ENCODE measurements at places on chromosomes 6 and 20. TPM values are rescaled to one million over a fixed set of nuclear protein-coding genes. Genes with fewer than 3 reads are reported as not detected.

DNA sequence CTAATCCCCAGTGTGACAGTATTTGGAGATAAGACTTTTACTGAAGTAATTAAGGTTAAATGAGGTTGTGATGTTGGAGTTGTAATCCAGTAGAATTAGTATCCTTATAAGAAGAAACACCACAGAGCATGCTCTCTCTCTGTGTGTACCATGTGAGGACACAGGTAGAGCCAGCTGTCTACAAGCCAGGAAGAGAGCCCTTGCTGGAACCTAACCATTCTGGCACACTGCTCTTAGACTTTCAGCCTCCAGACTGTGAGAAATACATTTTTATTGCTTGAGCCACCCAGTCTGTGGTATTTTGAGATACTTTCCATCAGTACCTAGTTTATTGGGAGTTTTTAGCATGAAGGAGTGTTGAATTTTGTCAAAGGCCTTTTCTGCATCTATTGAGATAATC lies 110.2 kb downstream of the PHF3 start:
- no peaks in the 10 kb centered on the region for H3K36me3 ChIP-seq
- no peak overlapping the region for H3K27ac ChIP-seq

The BANF2 gene
- not detected for total RNA-seq

DNA sequence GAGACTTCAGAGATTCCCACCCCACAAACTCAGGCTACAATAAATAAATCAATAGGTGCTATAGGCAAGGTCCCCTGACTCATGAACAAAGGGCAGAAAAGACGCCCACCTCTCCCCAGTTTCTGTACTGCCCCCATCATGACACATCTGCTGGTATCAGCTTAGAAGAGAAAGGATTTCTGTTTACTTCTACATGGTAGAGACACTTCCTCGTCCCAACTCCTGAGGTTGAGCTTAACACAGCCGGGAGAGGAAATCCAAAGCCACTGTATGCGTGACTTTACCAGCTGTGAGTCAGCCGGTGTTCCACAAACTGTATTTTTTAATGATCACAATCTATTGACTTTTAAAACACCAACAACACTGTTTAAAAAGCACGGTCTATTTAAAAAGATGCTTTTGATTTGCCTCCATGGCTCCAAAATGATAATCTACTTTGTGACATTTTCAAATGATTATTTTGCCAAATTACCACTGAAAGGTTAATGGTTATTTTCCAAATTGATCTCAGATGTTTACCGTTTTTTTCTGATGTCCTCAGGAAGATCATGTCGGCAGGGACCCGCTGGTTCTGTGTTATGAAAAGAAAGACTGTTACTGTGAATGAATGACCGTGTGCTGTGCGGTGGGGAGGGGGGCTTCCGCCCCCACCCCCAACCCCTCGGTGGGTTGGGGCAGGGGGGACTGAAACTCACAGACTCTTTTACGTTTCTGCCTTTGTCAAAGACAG lies 72.5 kb downstream of the ATP9A start:
- peaks cover 23% of the 10 kb centered on the region for H3K4me1 ChIP-seq
- H3K36me3 ChIP-seq = peaks cover 4% of the 10 kb centered on the region
- DNase-seq = no peak
- peak overlapping the region; percentile 52 for H3K27ac ChIP-seq
- peak overlapping the region; percentile 37 for H3K4me3 ChIP-seq

The SLC35D3 gene
- not detected for total RNA-seq

GRCh38 chr20:24981282-24981681 lies 11.3 kb downstream of the APMAP start:
- peaks cover 76% of the 10 kb centered on the region for H3K36me3 ChIP-seq
- H3K27me3 ChIP-seq = no peaks in the 10 kb centered on the region
- no peak overlapping the region for H3K4me3 ChIP-seq
- DNase-seq = no peak
- peaks cover 66% of the 10 kb centered on the region for H3K4me1 ChIP-seq

DNA sequence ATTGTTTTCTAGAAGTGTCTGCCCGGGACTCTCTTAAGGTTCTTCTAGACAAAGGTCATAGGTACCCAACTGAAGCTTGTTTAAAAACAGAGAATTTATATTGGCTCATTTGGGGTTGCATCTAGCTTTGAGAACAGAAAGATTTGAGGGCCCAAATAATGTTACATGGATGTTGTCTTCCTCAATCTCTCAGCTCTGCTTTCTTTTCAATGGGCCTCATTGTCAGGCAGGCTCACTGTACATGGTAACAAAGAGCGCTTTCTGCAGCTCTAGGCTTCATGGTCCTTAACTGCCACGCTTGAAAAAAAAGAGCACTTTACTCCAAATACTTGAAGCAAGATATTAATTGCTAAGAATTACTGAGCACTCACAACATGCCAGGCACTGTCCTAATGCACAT lies 22.2 kb downstream of the NHLRC1 start:
- no peak overlapping the region for H3K4me3 ChIP-seq
- H3K27ac ChIP-seq = no peak overlapping the region
- peaks cover 5% of the 10 kb centered on the region for H3K4me1 ChIP-seq

GRCh38 chr6:143976806-143977349 lies 31.2 kb downstream of the PLAGL1 start:
- H3K27me3 ChIP-seq = peaks cover 1% of the 10 kb centered on the region
- DNase-seq = no peak
- no peak overlapping the region for H3K27ac ChIP-seq
- H3K4me3 ChIP-seq = no peak overlapping the region
- H3K36me3 ChIP-seq = no peaks in the 10 kb centered on the region

- no peaks in the 10 kb centered on the region for H3K27me3 ChIP-seq
- H3K4me3 ChIP-seq = no peak overlapping the region
- no peak overlapping the region for H3K27ac ChIP-seq
- DNase-seq = no peak
- H3K36me3 ChIP-seq = no peaks in the 10 kb centered on the region
Observed at GRCh38 chr6:5464099-5464885, 203.0 kb downstream of the FARS2 start.

DNA sequence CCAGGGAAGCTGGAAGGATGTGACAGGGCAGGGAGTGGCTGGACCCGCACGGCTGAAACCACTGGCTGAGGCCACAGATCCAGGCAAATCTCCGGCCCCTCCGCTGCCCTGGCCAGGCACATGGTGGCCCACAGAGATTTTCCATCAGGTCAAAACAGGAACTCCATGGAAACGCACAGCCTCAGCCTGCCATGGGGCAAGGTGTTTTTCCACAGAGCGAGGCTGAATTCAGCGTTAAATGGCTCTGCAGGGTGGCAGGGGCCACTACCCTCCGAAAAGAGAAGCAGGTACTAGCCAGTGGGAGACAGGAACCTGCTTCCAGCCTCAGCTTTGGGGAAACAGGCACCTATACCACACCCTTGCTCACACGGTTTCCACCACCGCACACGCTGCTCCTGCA lies 53.1 kb downstream of the PREX1 start:
- H3K36me3 ChIP-seq = peaks cover 38% of the 10 kb centered on the region
- no peak for DNase-seq
- H3K27me3 ChIP-seq = no peaks in the 10 kb centered on the region
- H3K4me1 ChIP-seq = peaks cover 60% of the 10 kb centered on the region

DNA sequence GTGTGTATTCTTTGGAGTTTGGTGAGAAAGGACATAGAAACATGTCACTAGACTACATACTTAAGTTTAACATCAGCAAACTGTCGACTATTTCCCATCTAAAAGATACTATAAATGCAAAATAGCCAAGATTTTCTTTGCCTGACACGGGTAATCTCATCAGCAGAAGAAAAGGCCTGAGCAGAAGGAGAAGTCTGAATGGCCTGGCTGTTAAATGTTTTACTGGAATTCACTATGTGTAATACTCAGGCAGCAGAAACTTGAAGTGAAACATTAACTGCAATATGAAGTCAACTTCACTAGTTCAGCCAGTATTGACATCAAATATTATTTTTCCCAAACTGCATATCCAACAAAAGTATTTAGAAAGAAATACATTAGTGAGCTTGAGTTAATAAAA lies 6.4 kb upstream of the DSE start:
- DNase-seq = no peak
- H3K27me3 ChIP-seq = peaks cover 16% of the 10 kb centered on the region
- no peak overlapping the region for H3K27ac ChIP-seq
- peaks cover 4% of the 10 kb centered on the region for H3K36me3 ChIP-seq
- H3K4me3 ChIP-seq = no peak overlapping the region

The ZNFX1 gene
- 70.4 TPM for total RNA-seq

DNA sequence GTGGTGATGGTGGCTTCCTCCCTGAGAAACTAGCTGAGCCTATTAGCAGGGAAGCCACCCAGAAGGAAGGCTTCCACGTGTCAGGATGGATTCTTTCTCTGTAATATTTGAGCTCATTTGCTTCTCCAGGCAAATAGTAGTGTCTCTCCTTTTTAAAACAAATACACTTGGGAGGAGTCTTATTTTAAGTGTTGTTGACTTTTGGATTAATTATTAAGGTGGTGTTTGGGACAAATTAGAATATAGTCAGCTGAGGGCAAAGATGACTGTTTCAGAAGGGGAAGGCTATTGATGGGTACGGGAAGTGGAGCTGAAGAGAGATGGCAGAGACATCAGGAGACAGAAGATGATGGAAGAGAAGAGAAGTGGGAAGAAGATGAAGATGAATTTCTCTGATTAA lies 119.8 kb upstream of the PHACTR1 start:
- peaks cover 8% of the 10 kb centered on the region for H3K27me3 ChIP-seq
- no peak for DNase-seq
- H3K4me1 ChIP-seq = peaks cover 5% of the 10 kb centered on the region
- H3K4me3 ChIP-seq = no peak overlapping the region

DNA sequence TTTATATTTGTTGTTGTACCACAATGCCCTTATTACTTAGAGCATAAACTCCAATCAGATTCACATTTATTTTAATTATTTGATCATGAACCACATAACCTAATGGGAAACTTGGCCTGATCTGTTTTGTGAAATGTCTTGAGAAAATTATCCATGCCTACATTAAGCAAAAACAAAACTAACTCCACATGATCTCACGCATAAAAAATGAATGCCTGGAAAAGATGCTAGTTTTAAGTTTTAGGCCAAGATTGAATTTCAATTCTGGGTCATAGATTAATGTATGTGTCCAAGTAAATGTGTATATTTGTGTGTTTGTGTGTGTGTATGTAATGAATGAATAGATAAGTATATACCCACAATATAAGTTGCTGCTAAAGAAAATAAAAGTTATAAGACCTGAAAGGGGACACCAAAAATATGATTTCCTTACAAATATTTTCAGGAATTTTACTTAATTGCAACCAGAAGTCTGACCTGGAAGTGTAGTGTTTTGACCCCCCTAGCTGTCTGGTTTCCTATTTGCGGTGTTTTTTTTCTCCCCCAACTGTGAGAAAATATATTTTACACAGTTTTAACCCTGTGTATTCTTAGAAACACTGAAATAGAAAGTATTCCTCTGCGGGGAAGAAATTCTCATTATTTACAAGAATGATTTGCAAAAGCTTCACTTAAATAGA lies 97.2 kb downstream of the JAG1 start:
- no peak overlapping the region for H3K4me3 ChIP-seq
- peaks cover 4% of the 10 kb centered on the region for H3K36me3 ChIP-seq
- H3K27ac ChIP-seq = no peak overlapping the region
- peaks cover 5% of the 10 kb centered on the region for H3K27me3 ChIP-seq
- DNase-seq = no peak
- H3K4me1 ChIP-seq = peaks cover 32% of the 10 kb centered on the region

GRCh38 chr20:53445321-53445731 lies 148.3 kb downstream of the ZNF217 start:
- H3K27me3 ChIP-seq = no peaks in the 10 kb centered on the region
- H3K36me3 ChIP-seq = peaks cover 18% of the 10 kb centered on the region
- DNase-seq = no peak
- no peak overlapping the region for H3K4me3 ChIP-seq
- no peak overlapping the region for H3K27ac ChIP-seq
- H3K4me1 ChIP-seq = no peaks in the 10 kb centered on the region

DNA sequence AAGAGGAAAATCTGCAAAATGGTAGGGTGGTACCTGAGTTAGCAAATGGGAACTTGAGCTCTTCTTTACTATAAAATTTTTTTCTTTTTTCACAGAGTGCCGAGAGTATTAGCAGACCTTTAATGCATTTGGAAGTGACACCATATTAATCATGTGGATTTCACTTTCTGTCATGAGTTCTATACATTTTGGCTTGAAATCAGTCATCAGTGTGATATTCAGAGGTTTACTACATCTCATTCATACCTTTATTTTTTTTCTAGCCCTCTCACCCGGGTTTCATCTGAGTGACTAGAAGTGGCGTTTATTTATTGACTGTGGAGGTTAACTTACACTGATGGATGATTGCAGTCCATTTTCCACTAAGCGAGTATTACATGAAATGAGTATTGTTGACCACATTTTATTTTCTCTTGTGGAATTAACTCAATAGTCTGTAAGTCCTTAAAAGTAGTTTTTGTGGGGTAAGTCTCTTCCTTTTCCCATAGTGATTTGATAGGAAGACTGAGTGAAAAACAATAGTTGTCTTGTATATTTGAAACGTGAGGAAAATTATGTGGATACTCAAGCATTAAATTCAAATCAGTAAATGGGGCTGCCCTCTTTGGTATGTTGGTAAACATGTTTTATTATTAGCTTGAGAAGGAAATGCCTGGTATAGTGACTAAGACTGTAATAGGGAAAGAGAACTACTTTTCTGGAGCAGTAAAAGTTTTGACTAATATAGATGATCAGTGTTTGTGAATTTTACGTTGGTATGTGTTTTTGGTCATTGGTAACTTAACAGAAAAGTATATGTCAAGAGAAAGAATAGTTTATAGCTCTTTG lies 55.5 kb downstream of the JARID2 start:
- peak overlapping the region; percentile 16 for H3K4me3 ChIP-seq
- no peak for DNase-seq
- H3K27me3 ChIP-seq = no peaks in the 10 kb centered on the region
- peaks cover 87% of the 10 kb centered on the region for H3K4me1 ChIP-seq
- H3K36me3 ChIP-seq = peaks cover 27% of the 10 kb centered on the region
- H3K27ac ChIP-seq = peak overlapping the region; percentile 69

The LAMA2 gene
- 0.65 TPM for total RNA-seq

The PDE10A gene
- not detected for total RNA-seq

DNA sequence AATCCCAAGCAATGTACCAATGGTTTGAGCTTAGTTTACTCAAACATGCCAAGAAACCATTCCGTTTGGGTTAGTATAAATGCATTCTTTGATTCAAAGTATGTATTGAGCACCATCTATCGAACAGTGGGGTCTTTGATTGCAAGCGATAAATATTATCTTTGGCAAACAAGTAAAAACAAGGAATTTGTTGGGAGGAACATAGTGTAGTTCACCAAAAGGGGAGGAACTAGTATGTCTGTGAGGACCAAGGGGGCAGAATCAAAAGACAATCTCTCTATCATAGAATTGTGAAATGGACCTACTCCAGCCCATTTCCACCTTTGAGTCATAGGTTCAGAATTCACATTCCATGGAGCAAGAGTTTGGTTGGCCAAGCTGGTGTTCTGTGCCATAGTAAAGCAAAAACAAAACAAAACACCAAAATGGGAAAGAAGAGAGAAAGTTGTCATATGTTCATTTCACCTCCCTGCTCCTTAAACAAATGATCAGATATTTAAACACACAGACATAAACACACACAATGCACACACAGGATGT lies 266.0 kb downstream of the TSHZ2 start:
- no peak overlapping the region for H3K4me3 ChIP-seq
- no peak for DNase-seq
- H3K27me3 ChIP-seq = no peaks in the 10 kb centered on the region
- H3K4me1 ChIP-seq = peaks cover 2% of the 10 kb centered on the region

The DEF6 gene
- 125 TPM for total RNA-seq

GRCh38 chr6:119163006-119163405 lies 84.5 kb upstream of the FAM184A start:
- H3K4me1 ChIP-seq = no peaks in the 10 kb centered on the region
- H3K36me3 ChIP-seq = peaks cover 1% of the 10 kb centered on the region
- H3K27me3 ChIP-seq = peaks cover 23% of the 10 kb centered on the region
- DNase-seq = no peak

GRCh38 chr6:24492475-24492874 lies 2.3 kb upstream of the ALDH5A1 start:
- DNase-seq = no peak
- no peak overlapping the region for H3K4me3 ChIP-seq
- H3K4me1 ChIP-seq = peaks cover 21% of the 10 kb centered on the region
- H3K27me3 ChIP-seq = peaks cover 2% of the 10 kb centered on the region

Data from activated T-helper 1 cell treated with anti-CD3 and anti-CD28 coated beads, Interleukin-12 subunit alpha, Interleukin-12 subunit beta, Interleukin-2, Interleukin-4 antibody, amounts not matched to agents 30 ng/mL and 10 ng/mL and 1 ng/mL, durations not matched to agents 14 hours and 24 hours and 36 hours (primary cell).